ENCODE measurements at places on chromosomes 1 and 21.

- no peak for DNase-seq
Measured at GRCh38 chr1:53672243-53672642, 66.7 kb downstream of the GLIS1 start.

- no peak for DNase-seq
Measured at GRCh38 chr1:162421258-162422164, 9.6 kb upstream of the SH2D1B start.

DNA sequence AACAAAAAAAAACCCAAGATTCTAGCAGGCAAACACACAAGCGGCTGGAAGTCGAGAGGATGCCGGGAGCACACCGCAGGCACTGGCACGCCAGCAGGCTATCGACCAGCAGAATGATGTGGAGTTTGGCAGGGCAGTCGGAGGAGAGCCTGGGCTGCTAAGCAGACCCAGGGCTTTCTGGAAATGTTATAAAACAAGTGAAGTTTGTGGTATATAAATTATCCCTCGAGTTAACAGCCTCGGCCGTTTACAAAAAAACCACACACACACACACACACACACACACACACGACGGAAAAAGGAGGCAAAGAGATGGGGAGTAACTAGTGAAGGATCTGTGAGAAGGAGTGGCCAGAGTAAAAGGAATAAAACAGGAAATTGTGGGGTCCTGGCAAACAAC, 87.2 kb upstream of the IVNS1ABP start:
- peak; percentile 40 for DNase-seq

DNA sequence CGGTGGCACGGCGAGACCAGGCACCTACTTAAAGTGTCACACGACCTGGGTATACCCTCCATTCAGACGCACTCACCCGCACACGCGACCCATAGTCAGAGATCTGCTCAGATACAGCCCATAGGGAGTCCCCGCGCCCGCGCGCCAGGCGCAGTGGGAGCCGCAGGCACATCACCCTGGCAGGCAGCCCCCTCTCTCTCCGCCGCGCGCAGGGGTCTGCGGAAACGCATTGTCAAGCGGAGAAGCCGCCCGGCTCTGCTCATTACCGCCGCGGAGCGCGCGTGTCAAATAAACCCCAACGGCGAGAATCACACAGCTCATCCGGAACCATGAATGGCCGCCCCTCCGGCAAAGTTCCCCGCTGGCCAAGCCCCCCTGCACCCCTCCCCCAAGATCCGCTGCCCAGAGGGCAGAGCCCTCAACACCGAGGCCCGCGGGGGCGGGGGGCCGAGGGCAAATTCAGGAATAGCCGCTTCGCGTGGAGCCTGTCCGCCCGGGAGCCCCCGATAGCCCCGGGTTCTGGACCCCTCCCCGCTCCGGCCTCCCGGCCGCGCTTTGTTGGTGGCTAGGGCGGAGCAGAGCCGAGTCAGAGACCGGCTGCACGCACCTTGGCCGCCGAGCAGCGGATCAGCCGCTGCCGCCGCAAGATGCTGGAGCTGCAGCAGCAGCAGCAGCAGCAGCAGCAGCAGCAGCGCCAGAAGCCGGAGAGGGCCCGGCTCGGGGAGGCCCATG, 522 bp downstream of the LRP8 start:
- DNase-seq: peak; percentile 68

DNA sequence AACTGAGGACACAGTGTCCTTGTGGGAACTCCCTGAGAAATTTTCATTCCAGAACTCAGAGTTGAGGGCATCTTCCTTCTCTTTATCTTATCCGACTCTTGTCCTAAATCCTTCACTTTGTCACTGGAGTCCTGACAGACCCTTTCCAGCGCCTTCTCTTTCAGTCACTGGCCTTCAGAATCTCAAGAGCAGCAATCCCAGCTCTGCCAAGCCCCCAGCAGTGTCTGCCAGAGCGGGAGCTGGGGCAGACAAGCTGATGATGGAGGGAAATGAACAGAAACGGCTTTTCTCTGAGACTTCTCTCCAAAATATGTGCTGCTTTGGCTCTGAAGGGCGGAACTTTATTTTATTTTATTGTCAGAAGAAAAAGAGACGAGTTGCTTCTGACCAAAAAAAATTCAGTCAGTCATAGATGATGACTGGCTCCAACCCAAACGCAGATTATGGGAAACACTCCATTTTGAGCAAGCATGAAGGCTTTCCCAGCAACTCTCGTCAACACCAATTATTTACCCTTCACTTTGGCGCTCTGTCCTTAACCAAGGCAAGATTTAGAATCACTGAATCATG, 32.2 kb downstream of the MIS18A start:
- no peak for DNase-seq
